Cardiac septum (tissue), 1 donor: ENCODE measurements at places on chromosomes 7 and 10. TPM values are rescaled to one million over a fixed set of nuclear protein-coding genes. Genes with fewer than 3 reads are reported as not detected.

DNA sequence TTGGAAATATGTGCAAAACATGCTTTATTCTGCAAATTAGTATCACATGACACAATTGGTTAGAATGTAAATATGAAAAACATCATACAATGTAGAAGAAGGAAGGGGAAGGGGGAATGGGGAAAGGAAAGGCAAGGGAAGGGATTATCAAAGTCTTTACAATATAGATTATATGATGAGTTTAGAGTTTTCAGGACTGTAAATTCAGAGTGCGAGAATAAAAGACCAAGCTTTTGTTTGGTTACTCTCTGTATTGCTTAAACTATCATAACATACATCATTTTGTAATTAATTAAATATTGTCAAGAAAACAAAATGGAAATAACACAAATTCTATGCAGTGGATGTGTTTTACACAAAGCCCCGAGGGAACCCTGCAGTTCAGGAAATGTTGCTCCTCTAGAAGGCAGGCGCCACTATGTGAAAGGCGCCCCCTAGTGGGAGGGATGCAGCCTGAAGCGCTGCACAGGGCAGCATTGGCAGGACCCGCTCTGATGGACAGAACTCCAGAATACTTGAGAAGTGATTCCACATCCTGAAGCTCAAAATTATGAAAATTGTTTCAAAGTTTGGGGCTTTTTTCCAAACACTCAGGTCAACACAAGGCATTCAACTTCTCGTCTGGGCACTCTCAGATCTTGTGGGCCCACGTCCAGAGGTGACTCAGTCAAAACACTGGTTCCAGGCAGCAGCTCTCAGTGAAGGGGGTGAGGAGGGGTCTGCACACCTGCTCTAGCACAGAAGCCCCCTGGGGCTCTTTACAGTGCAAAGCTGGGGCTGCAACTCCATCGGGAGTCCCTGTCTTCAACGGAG, 31.6 kb upstream of the TMEM254 start:
- peak; percentile 88 for DNase-seq

GRCh38 chr10:80184291-80184690, 21.0 kb downstream of the ANXA11 start:
- no peak for DNase-seq

DNA sequence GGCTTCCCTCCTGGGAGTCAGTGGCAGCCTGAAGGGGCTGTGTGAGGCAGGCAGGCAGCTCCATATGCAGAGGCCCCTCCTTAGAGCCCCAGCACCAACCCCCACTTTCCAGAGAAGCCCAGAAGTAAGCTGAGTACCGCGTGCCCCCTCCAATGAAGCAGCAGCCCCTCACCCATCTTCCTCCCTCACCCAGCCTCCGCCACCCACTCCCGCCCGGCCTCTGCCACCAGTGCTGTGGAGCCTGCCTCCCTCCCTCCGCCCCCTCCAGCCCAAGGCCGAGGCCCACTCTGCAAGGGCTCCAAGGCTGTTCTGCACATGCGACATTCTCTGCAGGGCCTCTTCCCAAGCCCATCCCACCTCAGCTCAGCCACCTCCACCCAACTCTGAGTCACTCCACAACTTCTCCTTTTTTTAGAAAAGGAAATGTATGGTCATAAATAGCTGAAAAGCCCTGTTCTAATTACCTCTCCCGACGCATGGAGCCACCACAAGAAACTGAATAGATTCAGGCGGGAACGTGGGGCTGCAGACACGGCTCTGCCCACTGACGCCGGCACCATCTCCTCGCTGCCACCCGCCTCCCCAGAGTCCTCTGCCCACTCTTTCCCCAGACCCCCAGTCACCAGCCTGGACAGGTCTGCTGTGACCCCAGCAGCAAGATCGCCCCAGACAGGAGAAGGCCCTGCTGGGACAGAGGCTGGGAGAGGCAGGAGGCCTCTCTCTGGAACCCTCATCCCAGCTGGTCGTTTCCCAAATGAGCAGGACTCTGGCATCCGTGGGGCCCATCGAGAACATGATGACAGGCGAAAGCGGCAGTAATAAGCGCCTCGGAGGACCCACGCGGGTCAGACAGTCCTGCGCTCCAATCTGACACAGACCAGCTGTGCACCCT, 213.9 kb downstream of the MAD1L1 start:
- DNase-seq: peak; percentile 76

GRCh38 chr10:639751-640672, 49.5 kb downstream of the DIP2C start:
- DNase-seq: peak; percentile 68

- no peak for DNase-seq
Measured at GRCh38 chr10:87545783-87546182, 41.1 kb downstream of the MINPP1 start.

- no peak for DNase-seq
Measured at GRCh38 chr10:11462071-11462470, 149.4 kb downstream of the USP6NL start.

- DNase-seq: no peak
Measured at GRCh38 chr10:34838366-34838900, 23.3 kb upstream of the PARD3 start.

- no peak for DNase-seq
Measured at GRCh38 chr10:91762878-91763277, 35.3 kb upstream of the TNKS2 start.

DNA sequence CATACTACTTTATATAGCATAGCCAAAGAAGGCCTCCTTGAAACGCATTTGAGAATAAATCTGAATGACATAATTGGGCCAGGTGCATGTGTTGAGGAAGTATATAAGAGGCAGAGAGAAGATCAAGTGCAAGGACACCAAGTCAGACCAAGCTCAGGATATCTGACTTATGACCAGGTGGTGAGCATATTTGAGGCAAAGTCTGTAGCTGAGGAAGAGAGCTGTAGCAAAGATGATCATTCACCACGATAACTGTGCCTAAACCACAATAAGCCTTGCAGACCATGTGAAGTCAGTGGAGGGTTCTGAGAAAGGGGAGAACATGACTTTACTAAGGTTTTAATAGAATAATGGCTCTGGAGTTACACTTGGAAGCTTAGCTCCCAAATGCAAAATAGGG, 292.3 kb downstream of the SORCS1 start:
- no peak for DNase-seq

DNA sequence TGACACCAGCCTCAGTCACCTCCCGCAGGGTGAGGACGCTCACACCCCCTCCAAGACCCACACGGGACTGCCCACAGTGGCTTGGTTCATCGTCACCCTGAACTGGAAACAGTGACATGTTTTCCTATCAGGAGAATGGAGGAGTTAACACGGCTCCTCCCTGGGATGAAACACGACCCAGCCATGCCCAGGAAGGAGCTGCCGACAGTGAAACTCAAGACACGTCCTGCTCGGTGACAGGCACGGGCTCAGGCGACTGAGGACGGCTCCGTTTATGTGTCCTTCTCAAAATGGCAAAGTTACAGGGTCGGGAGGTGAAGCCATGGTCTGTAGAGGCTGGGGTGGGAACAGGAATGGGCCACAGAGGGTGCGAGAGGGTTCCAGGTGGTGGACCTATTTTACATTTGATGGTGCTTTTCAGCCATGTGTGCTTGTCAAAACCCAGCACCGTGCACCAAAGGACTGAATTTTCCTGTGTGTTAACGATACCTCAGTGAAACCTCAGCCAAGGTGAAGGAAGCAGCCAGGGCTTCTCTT, 272.4 kb downstream of the ADARB2 start:
- no peak for DNase-seq

GRCh38 chr7:51644216-51644615, 327.6 kb upstream of the COBL start:
- DNase-seq: no peak

- no peak for DNase-seq
Measured at GRCh38 chr10:13652860-13653259, 66.1 kb downstream of the PRPF18 start.

GRCh38 chr10:77104459-77104980, 533.1 kb downstream of the KCNMA1 start:
- DNase-seq: no peak

- DNase-seq: no peak
Measured at GRCh38 chr7:78039790-78040776, 241.5 kb downstream of the PHTF2 start.

DNA sequence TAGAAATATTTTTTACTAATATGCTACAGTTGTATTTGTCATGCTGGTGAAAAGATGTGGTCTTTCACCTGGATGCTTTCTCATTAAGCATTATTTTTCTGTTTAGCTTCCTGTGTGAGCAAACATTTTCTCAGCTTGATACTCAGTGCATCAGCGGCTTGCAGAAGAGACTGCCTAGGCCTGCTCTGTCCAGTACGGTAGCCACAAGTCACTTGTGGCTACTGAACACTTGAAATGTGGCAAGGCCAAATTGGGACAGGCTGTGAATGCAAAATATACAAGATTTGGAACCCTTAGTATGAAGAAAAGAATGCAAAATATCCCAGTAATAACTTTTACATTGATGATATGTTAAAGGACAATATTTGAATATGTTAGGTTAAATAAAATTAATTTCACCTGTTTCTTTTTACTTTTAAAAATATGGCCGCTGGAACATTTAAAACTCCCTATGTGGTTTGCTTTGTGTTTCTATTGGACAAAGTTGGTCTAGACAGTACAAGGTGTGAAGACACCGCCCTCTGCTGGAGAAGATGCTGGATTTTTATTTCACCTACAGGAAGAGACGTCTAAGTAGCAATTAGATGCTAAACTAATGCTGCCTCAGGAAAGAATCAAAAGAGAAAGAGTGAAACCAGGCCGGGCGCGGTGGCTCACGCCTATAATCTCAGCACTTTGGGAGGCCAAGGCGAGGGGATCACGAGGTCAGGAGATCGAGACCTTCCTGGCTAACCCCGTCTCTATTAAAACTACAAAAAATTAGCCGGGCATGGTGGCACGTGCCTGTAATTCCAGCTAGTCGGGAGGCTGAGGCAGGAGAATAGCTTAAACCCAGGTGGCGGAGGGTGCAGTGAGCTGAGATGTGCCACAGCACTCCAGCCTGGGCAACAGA, 5.3 kb downstream of the SRGN start:
- DNase-seq: peak; percentile 79

- DNase-seq: no peak
Measured at GRCh38 chr7:139078911-139079310, 30.6 kb downstream of the ZC3HAV1 start.

DNA sequence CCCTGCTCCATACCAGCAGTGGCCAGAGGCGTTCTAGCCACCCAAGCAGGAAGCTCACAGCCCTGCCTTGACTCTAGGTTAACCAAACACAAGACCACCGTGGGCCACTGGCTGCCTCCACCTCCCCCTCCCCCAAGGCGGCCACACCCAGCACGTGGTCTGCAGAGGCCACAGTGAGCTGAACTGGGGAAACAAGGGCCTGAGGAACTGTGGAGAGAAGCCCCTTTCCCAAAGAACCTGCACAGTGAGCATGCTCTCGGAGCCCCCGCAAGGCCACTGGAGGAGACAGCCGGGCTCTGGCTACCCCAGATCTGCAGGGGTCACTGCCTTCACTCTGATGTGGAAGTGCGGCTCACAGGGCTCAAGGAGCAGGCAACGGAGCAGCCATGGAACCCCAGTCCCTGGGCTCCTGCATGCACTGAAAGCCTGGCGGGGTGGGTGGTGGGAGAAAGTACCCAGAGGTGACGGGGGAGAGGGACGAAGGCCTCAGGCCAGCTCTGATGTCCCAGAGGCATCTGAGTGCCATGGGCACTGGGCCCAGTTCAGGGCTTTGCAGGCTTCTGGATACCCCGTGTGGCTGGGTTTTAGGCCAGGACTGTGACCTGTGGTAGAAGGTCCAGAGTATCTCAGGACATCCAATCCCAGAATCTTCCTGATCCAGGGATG, 189.2 kb downstream of the EBF3 start:
- DNase-seq: peak; percentile 67

GRCh38 chr10:101693651-101693977, 1.4 kb downstream of the FBXW4 start:
- no peak for DNase-seq

DNA sequence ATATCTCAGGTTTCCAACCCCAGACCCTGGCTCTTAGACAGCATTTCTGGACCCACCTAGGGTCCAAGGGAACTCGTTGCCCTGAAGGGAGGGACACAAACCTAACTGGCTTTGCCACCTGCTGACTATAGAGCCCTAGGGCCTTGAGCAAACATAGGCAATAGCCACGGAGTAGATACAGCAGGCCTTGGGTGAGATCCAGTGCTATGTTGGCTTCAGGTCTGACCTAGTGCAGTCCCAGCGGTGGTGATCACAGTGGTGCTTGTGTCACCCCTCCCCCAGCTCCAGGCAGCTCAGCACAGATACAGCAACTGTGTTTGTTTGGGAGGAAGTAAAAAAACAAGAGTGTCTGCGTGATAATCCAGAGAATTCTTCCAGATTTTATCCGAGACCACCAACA, 9.7 kb upstream of the TNKS2 start:
- DNase-seq: no peak

GRCh38 chr7:47249361-47249760, 332.6 kb downstream of the TNS3 start:
- no peak for DNase-seq

DNA sequence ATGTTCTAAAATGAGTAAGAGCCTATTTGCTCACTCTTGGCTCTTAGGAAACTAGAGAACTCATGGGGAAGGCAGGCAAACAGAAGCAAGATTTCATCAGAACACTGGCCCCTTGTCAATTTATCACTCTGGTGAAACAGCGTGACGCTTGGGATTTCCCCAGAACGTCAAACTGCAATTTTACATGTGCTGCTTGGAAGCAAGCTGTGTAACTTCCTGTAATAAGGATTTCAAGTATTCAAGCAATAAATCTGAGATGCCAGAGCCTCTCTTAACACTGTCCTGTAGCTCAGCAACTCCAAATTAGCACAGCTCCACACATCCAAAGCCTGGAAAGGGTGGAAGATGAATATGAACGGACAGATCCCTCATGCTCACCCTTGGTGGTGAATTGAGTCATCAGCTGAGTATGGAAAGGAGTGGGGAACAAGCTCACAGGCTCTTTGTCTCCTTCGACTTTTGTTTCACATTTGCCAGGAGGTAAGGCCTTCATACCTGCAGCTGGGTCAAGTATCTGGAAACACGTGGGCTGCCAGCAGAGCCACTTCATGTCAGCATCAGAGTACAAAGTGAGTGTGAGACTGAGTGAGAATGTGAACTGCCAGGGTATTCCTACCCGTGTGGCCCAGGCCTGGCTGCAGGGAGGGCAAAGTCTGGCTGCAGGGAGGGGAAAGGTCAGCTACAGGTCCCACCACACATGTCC, 140.4 kb upstream of the NAMPT start:
- peak; percentile 86 for DNase-seq

The MMRN2 gene
- 28.0 TPM for total RNA-seq

The WIPF3 gene
- 11.6 TPM for total RNA-seq

The MOGAT3 gene
- not detected for total RNA-seq

The CDK1 gene
- 0.35 TPM for total RNA-seq

The ASZ1 gene
- not detected for total RNA-seq

The NXPH1 gene
- total RNA-seq: not detected

The TLL2 gene
- 3.8 TPM for total RNA-seq

The ANXA11 gene
- 406 TPM for total RNA-seq

The FOXI2 gene
- total RNA-seq: 0.24 TPM

The PLEKHS1 gene
- total RNA-seq: not detected
